Frontal cortex (tissue), 4 donors: ENCODE measurements at places on chromosomes 2 and 18.

GRCh38 chr2:23486684-23487075 is 101.7 kb downstream of the KLHL29 start:
- DNase-seq, result no peak

DNA sequence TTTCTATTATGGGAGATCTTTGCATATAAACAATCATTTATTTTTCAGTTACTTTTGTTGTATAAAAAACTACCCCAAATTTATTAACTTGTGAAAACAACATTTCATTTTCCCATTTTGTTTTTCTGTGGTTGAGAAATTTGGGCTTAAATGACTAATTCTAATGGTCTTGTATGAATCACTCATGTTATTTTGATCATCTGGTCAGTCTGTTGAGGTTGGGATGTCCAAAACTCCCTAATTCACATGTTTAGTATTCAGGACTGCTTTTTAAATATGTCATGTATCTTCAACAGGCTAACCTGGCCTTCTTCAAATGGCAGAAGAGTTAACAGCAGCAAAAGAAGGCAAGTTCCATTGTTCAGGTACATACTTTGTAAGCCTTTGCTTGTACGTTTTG is 788.1 kb downstream of the TRIB2 start:
- DNase-seq, result no peak

DNA sequence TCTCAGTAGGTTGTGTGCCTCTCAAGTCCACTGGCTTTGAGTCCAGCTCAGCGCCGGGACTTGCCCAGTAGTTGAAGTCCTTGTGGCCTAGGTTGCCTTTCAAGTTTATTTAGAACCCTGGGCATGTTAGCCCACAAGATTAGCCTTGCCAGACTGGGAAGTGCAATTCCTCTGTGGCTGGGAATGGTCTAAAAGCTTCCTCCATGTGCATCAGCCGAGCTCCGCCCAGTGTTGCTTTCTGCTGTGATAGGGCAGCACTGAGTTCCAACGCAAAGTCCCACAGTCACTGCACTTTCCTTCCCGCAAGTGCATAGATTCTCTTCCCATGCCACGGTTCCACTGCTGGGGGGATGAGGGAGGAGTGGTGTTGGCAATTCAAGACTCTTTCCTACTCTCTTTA is 308.9 kb upstream of the THUMPD2 start:
- DNase-seq, result no peak

GRCh38 chr18:9240270-9240669 is 94.3 kb upstream of the TWSG1 start:
- no peak for DNase-seq

DNA sequence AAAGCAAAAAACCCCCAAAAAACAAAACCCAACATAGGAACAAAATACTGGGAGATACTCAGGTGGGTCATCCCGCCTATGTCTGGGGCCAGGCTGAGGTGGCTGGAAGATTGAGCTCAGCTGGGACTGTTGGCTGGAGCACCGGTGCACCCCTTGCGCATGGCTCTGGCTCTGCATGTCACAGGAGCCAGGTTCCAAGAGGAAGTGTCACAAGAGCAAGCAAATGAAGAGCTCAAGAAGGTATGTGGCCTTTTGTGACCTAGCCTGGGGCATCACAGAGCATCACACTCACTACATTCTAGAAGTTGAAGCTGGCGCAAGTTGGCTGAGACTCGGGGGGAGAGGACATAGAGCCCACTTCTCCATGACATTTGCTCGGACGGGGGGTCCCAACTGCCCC is 40.6 kb downstream of the PDCL3 start:
- DNase-seq, result no peak

GRCh38 chr2:99421469-99421868 is 68.3 kb downstream of the REV1 start:
- DNase-seq, result no peak

- no peak for DNase-seq
Measured at GRCh38 chr2:7815726-7816125, 866.1 kb upstream of the ID2 start.

GRCh38 chr2:88452565-88452905 is at the start of gene FOXI3:
FOXI3 (minus strand) TSS chr2:88452693; CDS start chr2:88452535, 158 bp downstream.
- no peak for DNase-seq

GRCh38 chr2:39488450-39488849 is 51.4 kb upstream of the MAP4K3 start:
- no peak for DNase-seq

DNA sequence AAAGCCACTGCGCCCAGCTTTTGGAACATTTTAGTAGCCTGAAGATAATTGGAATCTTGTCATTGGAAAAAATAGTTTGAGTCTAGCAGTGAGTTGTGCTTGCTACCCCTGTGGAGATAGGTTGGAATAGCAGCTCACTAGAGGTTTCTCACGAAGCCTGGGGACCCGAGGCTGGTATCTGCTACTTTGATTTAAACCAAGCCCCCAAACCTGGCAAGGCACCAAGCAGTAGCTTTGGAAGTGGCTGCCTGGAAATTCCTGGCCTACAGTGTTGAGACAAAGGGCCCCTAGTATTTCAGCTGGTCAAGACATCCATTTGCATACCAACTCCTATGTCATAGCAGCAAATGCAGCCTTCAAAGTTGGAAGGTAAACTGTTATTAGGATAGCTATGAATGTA is 42.1 kb downstream of the NOP58 start:
- DNase-seq, result no peak

GRCh38 chr2:160494201-160494644 is 616 bp upstream of the RBMS1 start:
- no peak for DNase-seq

DNA sequence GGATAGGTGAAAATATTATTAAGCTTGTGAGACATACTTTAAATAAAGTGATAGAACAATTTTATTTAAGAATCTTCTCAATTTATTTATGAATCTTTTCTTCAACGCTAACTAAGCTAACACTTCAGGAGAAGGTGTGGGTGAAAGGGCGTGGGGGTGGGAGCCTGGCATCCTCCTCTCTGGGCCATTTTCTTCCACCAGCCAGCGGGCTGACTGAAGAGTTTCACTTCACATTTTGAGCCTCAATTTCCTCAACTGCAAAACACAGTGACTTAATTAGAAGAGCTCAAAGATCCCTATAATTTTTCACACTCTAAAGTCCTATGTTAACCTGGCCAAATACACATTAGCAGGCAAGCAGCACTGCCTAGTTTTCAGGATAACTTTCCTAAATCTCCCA is 94.8 kb downstream of the FTCDNL1 start:
- no peak for DNase-seq

DNA sequence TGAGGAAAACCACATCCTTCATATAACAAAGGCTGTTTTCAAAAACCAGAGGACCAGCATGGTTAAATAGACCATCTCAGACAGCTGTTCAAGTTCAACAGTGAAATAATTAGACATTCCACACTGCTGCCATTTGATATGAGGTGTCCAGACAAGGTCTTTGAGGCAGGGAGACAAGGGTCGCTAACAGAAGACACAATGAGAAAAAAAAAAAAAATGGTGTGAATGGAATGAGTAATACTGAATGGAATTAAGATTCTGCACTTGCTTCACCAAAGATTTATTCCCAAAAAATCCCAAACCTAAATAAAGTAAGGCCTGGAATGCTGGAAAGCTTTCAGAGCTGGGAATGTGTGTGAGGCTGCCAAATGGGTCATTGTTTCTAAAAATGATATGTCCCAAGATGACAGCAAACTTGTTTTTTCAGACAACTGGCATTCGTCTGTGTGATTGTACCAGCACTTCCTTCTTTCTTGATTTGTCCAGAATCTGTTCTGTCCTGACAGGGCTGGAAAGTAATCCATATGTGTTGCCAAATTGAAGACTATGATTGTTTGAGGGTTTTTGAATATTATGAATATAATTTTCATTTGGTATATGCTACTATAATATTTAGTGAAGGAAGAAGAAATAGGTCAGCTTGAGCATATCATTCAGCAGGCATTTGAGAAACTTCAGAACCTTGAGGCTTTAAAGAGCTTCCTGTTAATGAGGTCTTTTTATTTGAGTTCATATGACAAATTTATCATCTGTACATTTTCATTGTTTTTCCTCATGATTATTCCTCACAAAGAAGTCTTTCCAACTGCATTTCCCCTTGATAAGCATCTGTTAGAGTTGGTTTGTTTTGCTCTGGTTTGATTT is 85.2 kb upstream of the ITGA4 start:
- peak; percentile 3 for DNase-seq

- no peak for DNase-seq
Measured at GRCh38 chr2:44949329-44950151, 8.0 kb downstream of the SIX3 start.

GRCh38 chr2:233287871-233288270 is 19.7 kb upstream of the SAG start:
- DNase-seq, result no peak

- DNase-seq, result no peak
Measured at GRCh38 chr2:222754324-222754930, 83.0 kb downstream of the MOGAT1 start.

DNA sequence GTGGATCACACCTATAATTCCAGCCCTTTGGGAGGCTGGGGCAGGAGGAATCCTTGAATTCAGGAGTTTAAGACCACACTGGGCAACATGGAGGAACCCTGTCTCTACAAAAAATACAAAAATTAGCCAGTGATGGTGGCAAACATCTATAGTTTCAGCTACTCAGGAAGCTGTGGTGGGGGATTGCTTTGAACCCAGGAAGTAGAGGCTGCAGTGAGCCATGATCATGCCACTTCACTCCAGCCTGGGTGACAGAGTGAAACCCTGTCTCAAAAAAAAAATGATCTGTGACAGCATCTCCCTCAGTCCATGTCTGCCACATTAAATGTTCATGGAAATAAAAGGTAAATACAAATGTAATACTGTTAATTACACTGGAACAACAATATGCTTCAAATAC is 121.4 kb upstream of the COL5A2 start:
- DNase-seq, result no peak

- DNase-seq, result no peak
Measured at GRCh38 chr2:3280683-3281520, 96.7 kb downstream of the EIPR1 start.

- DNase-seq, result no peak
Measured at GRCh38 chr2:83221258-83221657, 1237.8 kb downstream of the SUCLG1 start.

GRCh38 chr2:41906338-41906725 is 141.5 kb upstream of the PKDCC start:
- DNase-seq, result no peak

DNA sequence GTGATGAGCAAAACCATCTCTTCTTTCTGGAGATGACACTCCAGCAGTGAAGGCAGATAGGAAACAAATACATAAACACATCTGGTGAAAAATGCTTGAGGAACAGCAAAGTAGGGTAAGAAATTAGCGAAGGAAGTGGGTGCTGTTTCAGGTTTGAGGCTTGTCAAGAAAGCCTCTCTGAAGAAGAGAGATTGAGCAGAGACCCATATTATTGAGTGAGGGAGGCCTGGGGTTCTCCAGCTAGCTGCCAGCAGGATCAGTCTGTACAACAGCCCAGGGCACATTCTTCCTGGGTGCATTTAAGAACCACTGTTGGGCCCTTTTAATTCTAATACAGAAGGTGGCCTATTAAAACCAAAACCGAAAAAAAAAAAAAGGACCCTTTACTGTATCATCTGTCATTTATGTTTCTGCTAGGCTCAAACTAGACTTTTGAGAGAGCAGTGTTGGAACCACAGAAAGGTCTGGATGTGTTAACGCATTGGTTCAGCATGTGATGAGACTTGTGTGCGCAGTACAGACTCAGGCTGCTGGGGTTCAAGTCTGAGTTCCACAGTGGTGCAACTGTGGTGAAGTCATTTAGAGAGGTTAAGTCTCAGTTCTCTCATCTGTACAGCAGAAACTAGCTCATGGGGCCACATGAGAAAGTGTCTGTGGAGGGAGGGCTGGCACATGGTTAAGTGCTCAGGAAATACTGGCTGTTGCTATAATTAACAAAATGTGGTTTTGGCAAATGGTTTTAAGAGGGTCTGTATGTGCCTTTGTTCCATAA is 28.9 kb downstream of the MGAT5 start:
- DNase-seq, result no peak

DNA sequence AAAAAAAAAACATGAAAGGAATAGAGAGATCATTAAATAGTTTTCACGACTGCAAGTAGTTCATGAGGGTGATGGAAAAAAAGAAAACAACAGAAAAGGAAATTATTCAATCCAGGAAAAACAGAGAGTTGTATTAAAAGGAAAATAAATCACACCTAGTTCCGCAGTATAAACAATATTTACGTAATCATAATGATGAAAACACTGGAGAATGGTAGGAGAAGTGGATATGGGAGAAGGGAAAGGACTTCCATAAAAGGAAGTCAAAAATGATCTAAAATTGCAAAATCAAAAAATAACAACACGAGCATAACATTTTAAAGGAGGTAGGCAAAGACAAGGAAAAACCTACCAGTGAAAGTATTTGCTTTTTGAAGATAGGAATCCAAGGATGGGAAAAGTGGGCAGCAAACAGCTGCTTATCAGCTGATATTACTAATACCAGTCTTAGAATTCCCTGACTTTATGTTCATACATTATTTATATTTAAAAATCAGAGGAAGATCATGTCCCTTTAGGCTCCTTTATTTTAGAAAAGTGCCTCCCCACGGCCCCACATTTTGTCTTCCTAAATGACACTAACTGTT is 160.8 kb downstream of the NBAS start:
- DNase-seq, result no peak

GRCh38 chr18:45962866-45963265 is 4.3 kb downstream of the EPG5 start:
- DNase-seq, result no peak

- DNase-seq, result no peak
Measured at GRCh38 chr2:178188466-178188865, 5.8 kb upstream of the OSBPL6 start.

- DNase-seq, result no peak
Measured at GRCh38 chr2:218264773-218265561, 4.2 kb downstream of the GPBAR1 start.

DNA sequence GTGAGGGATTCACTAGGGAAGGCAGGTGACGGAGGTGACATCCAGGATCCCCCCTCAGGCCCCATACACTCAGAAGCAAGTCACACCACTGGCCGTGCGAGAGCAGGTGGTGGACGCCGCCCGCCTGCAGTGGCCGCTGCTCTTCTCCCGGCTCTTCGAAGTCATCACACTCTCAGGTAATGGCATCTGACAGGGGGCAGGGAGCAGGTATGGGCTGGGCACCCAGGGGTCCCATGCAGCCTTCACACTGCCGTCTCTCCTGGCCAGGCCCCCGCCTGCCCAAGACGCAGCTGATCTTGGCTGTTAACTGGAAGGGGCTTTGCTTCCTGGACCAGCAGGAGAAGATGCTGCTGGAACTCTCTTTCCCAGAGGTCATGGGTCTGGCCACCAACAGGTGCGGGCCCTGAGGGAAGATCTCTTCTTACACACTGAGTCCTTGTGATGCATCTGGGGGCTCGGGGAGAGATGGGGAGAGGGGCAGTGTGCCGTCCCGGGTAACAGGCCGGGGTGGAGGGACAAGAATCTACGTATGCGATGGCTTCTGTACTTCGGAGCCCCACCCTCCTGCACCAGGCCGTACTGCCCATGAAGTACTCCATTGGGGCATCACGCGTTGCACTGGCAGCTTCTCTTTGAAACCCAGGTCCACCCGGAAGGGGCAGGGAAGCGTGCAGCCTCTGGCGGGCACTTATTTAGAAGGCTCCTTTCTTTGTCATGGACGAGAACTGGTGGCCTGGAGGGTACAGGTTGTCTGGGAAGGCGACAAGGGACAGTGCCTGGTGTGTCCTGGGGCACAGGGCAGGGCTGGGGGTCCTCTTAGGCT is 18.8 kb upstream of the GPR17 start:
- DNase-seq, result no peak
